ENCODE measurements at places on chromosomes 1 and 21.

DNA sequence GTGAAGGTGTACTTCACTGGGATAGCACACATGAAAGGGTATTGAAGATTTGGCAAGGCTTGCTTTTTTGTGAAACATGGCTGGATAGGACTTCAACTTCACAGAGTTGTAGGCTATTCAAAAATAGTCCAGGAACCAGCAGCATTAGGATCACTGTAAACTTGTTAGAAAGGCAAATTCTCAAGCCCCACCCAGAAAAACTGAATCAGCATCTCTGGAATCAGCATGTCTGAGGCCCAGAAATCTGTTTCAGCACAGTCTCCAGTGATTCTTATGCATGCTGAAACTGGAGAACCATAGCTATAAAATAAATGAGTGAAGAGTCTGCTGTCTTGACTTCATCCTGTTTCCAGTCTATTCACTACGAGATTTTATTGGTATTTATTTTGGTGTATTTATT, 8.1 kb upstream of the KRTAP21-3 start:
- no peak for DNase-seq

- DNase-seq: no peak
These were observed 17.7 kb upstream of the A3GALT2 start for GRCh38 chr1:33338440-33339211.

GRCh38 chr1:167288390-167289074, 67.8 kb downstream of the POU2F1 start:
- no peak for DNase-seq

GRCh38 chr1:107162745-107163144, 21.9 kb downstream of the NTNG1 start:
- no peak for DNase-seq

Measured in CD4-positive, alpha-beta T cell treated with Interleukin-17A for 4 hours (primary cell).